ENCODE measurements at places on chromosomes 4 and X.

- no peak for DNase-seq
These were observed 168.2 kb downstream of the COL25A1 start for GRCh38 chr4:109134268-109134667.

DNA sequence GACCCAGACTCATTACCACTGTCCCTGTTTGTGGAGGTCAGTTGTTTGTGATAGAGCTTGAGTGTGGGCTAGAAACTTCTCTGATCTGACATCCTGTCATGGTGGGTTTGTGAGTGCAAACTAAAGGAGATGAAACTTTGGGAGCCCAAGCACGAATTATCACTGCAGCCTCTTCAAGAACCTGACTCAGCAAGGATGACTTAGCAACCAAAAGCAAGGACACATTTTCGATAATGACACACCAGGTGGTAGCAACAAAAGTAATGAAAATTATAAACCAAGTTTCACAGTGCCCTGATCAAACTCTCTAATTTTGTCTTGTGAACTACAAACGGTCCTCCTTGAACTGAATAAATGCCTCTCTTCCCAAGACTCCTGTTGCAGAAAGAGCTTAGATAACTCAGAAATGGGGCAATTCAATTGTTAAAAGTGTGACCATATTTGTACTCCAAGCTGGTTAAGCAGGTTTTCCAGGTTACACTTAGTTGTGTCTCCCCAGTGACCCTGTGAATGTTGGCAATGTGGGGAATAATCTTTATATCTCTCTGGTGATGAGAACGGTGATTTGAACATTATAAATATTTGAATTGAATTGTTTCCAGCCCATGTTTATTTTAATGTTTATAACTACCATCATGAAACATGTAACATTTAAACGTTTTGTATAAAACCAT, 52.6 kb upstream of the ATP8A1 start:
- DNase-seq, result no peak

- DNase-seq, result no peak
These were observed 10.5 kb upstream of the MGST2 start for GRCh38 chr4:139655116-139655515.

- DNase-seq, result no peak
These were observed 278.2 kb upstream of the GATB start for GRCh38 chr4:152039023-152039481.

- DNase-seq, result no peak
These were observed 3.0 kb downstream of the FBXL5 start for GRCh38 chr4:15652191-15652590.

GRCh38 chrX:50769389-50770063, 44.5 kb downstream of the SHROOM4 start:
- DNase-seq, result no peak

- DNase-seq, result peak; percentile 66
These were observed 1.4 kb downstream of the RPS6KA3 start for GRCh38 chrX:20265221-20265725.

GRCh38 chr4:61662362-61662761, 462.2 kb downstream of the ADGRL3 start:
- no peak for DNase-seq

- no peak for DNase-seq
These were observed 326.8 kb downstream of the INPP4B start for GRCh38 chr4:142519342-142519741.

DNA sequence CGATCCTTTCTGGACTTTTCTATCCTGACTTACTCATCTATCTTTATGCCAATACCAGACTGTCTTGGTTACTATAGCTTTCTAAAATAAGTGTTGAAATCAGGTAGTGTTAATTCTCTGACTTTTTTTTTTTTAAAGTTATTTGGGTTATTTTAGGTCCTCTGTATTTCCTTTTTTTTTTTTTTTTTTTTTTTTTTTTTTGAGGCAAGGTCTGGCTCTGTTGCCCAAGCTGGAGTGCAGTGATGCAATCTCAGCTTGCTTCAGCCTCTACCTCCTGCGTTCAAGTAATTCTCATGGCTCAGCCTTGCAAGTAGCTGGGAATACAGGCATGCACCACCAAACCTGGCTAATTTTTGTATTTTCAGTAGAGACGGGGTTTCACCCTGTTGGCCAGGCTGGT, 2.8 kb upstream of the NELFA start:
- no peak for DNase-seq

- no peak for DNase-seq
These were observed 8.3 kb upstream of the CXCL8 start for GRCh38 chr4:73731968-73732610.

DNA sequence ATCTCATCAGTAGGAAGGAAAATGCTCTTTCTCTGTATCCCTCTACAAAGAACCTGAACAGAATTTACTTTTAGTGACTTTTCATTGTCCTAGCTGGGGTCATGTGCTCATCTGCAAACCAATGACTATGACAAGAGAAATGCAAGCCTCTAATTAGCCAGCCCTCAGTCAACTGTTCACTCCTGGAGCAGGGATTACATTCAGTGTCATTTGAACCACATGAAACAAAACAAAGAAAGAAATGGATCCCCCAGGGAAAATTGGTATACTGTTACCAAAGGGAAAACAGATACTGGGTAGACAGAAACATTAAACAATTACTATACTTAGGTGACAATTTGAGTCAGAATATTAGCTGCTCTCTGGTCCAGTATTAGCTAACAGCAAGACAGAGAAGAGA, 173.6 kb downstream of the RCHY1 start:
- no peak for DNase-seq

DNA sequence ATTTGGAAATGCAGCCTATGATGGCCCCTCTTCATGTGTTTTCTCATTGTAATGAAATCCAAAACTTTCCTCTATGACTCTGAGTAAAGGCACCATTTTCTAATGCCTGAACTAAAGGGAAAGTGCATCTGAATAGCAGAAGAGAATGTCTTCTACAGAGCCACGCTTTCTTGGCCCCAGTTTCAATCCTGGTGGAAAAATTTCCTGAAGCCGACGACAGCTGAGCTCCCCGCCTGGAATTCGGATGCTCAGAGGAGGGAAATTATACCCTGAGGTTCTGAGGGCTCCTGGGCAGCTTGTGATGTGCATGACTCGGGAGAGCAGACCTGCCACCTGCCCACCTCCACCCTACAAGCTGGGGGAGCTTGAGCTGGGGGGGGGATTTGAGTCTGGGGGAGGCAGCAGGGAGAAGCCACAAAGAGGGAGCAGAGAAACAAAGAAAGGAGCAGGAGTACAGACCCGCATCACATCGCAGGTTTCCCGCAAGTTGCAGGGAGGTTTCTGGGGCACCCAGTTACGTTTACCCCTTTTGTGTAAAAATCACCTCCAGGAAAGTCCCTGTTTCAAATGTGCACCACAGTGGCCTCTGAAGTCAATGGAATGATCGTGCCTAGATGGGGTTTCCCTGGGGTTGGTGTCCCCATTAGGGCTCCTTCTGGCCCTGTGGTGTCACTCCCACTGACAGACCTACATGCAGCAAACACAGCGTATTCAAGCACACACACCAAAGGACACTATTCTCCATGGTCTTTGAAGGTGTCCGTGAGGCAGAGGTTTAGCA, 145.6 kb upstream of the RBPJ start:
- peak; percentile 39 for DNase-seq

Data from CD8-positive, alpha-beta T cell (primary cell).